ENCODE measurements at places on chromosomes 4 and X.

GRCh38 chr4:4416981-4417380 lies 30.1 kb downstream of the NSG1 start:
- DNase-seq: no peak

DNA sequence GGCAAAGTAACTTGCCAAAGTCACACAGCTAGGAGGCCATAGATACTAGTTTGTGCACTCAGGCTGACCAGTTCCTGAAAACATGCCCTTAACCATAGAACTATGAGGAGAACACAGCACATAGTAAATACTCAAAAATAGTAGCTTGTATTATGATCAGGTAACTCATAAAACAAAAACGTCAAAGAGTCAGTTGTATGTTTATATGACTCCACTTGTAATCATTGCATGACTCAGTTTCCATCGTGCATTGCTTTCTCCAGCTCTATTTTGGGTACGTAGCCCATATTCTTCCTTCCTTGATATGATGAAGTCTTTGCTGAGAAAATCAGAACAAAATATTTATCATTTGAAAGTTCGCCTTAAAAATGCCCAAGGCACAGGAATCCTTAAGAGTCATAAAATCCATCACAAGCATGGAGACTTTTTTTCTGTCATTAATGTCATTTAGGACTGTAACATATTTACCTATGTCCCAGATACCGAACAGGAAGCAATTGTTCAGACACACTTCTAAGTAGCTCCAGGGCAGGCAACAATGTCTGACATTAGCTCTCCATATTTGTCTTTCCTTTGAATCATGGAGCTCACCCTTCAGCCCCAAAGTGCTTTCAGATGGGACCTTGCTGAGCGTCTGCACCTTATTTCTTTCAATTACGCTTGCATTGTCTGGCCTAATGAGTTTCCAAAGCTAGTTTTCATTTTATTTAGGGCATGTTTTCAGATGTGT lies 11.2 kb upstream of the MID1 start:
- DNase-seq: no peak

- DNase-seq: no peak
Measured at GRCh38 chrX:129694805-129695204, 40.0 kb upstream of the APLN start.

GRCh38 chr4:145538596-145538995 lies 56.9 kb downstream of the SMAD1 start:
- DNase-seq: no peak

- DNase-seq: no peak
Measured at GRCh38 chrX:72382202-72382595, 76.5 kb upstream of the CITED1 start.

- no peak for DNase-seq
Measured at GRCh38 chr4:126180642-126181041, 865.9 kb downstream of the FAT4 start.

DNA sequence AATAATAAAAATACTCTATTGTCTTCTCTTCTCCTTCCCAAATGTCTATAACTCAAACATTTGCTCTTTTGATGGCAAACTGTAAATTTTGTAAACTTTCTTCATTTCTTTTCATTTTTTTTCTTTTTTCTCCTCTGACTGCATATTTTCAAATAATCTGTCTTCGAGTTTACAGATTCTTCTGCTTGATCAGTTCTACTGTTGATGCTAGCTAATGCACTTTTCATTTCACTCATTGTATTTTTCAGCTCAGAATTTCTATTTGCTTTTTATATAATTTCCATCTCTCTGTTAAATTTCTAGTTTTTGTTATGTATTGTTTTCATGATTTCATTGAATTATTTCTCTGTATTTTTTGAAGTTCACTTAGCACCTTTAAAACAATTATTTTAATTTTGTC lies 646.8 kb upstream of the INTU start:
- no peak for DNase-seq

GRCh38 chr4:187075514-187075913 lies 351.9 kb upstream of the FAT1 start:
- no peak for DNase-seq

All from pancreas (tissue), 10 donors.